Activated CD4-positive, alpha-beta T cell treated with anti-CD3 and anti-CD28 coated beads, Interleukin-2, Interleukin-4, amounts not matched to agents 100 ng/mL and 50 ng/mL, durations not matched to agents 16 hours and 8 hours (primary cell): ENCODE measurements at places on chromosomes 5 and 9.
A peak's percentile ranks its signal among the peaks of the same experiment; 100 is the strongest.

DNA sequence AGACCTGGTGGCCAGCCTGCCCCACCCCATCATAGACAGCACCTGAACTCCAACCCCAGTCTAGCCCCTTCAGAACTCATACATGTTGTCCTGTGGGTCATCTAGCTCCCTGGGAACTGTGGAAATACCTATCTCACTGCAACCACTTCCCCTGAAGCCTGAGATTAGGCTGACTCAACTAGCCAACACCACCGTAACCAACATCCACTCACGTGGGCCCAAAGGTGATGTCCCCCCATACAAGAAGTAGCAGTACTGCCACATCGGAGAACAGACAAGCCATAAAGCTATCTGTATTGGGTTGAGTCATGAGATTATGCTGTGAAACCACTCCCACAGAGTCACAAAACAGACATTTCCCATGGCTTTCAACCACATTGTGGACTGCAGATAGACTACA lies 46.6 kb downstream of the OSMR start:
- DNase-seq: no peak

DNA sequence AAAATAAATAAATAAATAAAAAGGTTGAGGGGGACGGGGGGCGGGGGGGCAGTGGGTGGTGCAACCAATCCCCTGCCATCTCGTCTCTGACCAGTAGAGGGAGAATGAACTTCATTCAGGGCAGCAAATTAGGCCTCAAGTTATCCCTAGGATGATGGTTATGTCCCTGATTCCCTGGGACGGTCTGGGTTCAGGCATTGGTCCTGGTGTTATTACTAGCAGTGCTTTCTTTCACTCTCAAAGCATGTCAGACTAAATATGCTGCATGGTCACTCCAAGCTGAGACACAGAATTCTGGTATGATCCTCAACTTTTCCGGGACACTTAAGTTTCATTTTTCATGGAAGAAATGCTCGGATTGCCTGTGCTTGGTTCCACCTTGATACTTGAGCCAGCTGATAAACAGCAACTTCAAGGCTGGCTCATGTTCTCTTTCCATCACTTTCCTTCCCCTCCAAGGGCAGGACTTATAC lies 59.4 kb downstream of the DAP start:
- DNase-seq: peak; percentile 36

DNA sequence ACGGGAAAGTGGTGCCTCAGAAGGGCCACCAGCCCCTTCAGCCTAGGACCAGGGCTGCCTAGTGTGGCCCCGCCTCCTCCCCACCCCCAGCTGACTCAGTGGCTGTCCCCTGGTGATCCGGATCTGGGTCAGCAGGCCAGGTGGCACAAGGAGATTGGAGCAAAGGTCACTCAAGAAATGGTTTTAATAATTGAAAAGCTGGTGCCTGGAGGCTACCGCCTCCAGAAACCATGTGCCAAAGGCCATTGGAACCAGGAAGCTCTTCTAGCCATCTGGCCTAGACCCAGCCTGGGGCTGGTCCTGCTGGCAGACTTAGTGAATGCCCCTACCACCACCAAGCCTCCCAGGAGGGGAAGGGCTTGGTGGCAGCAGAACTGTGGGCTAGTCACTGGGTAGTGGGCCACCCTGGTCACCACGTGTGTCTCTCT lies 1.5 kb downstream of the ST6GALNAC4 start:
- DNase-seq: no peak

- DNase-seq: no peak
Measured at GRCh38 chr9:38771593-38771992, 51.7 kb upstream of the FAM240B start.

DNA sequence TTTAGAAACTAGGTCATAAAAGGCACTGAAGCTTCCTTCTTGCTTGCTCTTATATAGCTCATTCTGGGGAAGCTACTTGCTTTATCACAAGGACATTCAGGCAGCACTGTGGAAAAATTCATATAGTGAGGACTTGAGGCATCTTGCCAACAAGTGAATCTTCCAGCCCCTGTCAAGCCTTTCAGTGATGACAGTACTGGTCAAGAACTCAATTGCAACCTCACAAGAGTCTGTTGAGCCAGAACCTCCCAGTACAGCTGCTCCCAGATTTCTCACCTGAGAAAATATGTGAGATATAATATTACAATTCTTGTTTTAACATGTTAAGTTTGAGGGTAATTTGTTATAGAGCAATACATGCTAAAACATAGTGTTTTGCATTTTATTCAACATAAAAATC lies 2011.0 kb upstream of the NUDT12 start:
- DNase-seq: no peak

DNA sequence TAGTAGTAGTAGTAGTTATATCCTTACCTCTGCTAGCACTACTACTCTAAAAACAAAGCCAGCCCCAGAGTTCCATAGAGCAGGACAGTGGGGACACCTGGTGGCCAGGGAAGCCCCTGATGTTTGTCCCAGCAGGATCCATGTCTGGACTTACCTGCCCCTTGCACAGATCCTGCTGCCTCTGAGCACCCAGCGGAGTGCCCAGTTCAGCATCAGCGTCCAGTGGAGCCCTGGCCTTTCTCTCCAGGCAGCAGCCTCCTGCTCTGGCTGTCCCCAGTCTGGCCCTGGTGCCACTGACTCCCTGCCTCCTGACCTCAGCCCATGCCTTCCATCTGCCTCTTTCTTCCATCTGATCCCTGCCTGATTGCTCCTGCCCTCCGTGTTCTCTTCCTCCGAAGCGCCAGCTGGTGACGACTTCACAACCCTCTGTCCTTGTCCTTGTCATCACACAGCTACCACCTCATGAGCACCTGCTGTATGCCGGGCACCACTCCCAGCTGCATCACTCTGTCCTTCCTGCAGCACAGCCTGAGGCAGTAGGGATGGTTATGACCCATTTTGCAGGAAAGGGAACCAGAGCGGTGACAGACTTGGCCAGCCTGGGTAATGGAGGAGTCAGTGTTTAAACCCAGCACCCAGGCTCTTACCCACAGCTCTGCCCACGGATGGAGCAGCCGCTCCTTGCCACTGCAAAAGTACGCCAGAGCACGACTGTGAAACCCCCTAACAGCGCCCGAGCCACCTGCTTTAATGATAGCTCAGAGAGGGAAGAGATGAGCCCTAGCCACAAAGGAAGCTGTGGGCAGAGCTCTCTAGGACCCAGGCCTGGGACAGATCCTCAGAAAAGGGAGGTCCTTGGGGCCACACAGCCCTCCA lies 11.5 kb downstream of the SARDH start:
- DNase-seq: no peak

- DNase-seq: no peak
Measured at GRCh38 chr5:102916109-102916508, 161.0 kb downstream of the PAM start.

GRCh38 chr5:102778478-102778877 lies 23.4 kb downstream of the PAM start:
- peak; percentile 79 for DNase-seq

GRCh38 chr9:426976-427375 lies 212.3 kb downstream of the DOCK8 start:
- DNase-seq: no peak

DNA sequence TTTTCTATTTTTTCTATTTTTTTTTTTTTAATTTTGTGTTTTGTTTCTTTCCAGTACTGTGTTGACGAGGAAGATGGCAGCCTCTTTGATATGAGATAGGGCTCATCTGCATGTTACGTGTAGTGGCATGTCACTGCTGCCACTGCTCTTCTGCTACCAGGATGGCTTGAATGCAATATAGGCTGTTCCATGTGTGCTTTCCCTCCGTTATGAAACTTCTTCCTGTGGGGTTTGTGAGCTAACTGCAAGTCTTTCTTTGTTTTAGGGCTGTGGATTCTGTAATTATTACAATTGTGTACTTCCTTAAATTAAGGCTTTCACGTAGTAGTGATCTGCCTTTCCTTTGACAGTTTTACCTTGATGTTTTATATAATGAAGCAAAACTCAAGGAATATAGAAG lies 184.6 kb downstream of the KDM4C start:
- DNase-seq: no peak

- no peak for DNase-seq
Measured at GRCh38 chr5:128427921-128428320, 110.1 kb downstream of the FBN2 start.
